ENCODE measurements at places on chromosomes 13 and 19.

DNA sequence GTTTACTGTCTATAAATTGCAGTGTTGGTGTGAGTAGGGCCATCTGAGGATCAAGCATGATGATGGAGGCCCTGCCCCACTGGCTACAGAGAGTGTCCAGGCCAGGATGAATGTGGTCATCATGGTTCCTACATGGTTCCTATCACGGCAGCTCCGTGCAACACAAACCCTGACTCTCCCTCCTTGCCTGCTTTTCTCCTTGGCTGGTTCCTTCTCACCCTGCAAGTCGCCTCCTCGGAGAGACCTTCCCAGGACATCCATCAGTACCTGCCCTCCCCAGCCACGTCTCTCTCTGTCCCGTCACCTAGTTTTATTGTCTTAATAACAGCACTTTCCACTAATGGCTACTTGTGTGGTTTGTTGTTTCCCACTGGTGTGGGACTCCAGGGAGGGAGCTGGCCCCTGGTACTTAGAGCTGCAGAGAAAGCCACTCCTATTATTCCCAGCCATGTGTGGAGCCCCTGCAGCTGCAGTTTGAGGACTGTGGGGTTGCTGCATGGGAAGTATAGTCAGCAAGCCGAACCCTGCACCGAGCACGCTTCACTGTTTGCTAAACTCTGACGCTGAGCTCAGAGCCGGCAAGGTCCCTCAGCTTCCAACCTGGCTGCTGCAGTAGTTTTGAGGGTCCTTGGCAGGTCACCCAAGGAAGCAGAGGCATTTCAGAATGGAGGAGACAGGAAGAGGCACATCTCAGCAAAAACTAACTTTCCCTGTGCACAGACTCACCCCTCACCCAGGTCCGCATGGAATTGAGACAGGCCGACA lies 146.4 kb upstream of the VSTM2B start:
- no peak for DNase-seq

DNA sequence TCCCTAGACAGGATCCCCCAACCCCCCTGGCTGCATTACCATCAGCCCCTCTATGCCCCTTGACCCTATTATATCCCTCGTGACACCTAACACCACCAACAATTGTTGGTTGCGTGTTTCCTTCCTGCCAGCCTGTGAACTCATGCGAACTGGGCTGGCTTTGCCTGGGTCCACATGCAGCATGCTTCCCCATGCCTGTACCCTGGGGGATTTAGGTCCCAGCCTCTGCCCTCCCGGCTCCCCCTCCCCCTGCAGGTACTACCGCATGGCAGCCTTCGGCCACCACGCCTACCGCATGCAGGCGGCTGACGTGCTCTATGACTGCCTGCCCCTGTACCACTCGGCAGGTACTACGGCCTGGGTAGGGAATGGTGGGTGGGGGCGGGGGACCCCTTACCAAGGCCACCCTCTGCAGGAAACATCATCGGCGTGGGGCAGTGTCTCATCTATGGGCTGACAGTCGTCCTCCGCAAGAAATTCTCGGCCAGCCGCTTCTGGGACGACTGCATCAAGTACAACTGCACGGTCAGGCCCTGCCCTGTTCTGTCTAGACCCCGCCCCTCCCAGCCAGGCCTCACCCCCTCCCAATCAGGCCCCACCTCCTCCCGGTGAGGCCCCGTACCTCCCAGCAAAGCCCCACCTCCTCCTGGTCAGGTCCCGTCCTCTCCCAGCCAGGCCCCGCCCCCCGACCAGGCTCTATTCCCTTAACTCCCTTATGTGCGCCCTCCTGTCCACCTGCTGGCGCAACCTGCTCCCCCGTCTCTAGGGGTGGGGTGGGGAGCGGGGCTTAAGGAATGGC lies 18.5 kb downstream of the SLC27A1 start:
- DNase-seq, result no peak

DNA sequence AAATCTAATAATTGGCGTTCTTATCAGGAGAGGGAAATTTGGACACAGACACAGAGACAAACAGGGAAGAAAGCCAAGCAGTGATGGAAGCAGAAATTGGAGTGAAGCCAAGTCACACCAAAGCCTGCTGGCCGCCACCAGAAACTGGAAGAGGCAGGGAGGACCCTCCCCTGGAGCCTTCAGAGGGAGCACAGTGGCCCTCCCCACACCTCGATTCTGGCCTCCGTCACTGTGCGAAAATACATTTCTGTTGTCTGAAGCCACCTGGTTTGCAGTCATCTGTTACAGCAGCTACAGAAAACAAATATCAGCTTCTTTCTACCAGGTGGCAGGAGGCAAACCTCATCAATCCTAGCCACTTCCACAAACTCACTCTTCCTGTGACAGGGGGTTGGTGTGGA lies 8.3 kb upstream of the TLE6 start:
- peak; percentile 94 for DNase-seq

DNA sequence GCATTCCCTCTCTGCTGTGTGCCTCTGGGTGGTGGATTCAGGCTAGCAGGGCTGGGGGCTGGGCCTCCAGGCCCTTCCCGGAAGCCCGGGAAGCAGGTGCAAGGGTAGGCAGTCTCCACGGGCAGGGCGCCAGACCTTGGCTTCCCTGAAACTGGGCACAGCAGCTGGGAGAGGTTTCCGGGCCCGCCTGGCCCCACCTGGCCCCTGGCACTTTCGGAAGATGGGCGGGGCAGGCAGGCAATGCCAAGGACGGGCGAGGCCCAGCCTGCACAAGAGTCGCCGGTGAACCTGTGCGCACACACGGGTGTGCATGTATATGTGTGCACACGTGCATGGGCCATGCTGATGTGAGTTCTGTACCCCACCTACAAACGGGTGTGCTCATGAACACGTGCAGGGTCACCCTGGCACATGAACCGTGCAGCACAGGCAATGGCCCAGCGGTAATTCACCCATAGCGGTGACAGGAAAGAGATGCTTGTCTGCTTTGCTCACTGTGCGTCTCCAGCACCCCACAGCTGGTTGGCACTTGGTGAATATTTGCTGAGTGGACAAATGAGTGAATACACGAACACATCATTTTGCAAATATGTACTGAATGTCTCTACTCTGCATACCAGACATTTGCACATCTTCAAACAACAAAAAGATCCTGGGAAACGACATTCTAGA lies 15.3 kb downstream of the GADD45B start:
- peak; percentile 91 for DNase-seq

- DNase-seq, result peak; percentile 43
These were observed 2.6 kb upstream of the JUNB start for GRCh38 chr19:12788682-12789097.

- peak; percentile 63 for DNase-seq
These were observed 592.6 kb downstream of the TBC1D4 start for GRCh38 chr13:74889321-74889720.

DNA sequence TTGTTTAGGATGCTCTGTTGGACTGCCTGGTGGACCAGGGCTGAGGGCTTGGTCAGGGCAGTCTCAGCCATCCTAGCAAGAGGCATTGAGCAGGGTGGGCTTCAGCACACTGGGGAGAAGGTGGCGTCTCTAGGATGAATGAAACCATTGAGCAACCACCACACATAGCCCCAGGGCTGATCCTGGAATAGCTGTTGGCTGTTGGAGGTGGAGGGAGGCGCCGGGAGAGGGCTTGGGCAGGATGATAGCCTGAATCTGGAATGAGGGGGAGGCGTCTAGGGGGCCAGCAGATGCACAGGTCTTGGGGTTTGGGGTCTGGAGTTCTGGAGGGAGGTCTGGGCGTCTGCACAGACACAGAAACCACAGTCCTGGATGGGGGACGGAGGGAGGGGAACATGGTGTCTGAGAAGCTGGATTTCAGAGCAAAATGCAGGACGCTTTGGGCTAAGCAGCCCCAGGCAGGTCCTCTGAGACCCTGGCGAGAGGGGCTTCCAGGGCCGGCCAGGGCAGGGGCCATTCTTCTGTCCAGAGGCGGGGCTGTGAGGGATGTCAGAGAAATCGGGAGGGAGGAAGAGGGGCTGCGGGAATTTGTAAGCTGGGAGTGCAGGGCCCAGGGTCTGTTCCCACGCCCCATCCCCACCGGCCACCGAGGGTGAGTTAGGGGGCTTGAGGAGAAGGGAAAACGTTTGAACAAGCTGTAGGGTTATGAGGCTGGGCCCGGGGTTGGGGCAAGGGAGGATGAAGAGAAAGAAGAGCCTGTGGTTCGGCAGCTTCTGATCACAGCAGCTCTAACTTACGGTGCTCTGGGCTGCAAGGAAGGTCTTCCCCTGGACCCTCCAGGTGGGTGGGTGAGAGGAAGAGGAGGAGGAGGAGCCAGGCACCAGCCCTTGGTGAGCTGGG lies 5.2 kb downstream of the TRAPPC5 start:
- DNase-seq, result no peak

- DNase-seq, result no peak
These were observed 20.6 kb upstream of the USP29 start for GRCh38 chr19:57099199-57099661.

DNA sequence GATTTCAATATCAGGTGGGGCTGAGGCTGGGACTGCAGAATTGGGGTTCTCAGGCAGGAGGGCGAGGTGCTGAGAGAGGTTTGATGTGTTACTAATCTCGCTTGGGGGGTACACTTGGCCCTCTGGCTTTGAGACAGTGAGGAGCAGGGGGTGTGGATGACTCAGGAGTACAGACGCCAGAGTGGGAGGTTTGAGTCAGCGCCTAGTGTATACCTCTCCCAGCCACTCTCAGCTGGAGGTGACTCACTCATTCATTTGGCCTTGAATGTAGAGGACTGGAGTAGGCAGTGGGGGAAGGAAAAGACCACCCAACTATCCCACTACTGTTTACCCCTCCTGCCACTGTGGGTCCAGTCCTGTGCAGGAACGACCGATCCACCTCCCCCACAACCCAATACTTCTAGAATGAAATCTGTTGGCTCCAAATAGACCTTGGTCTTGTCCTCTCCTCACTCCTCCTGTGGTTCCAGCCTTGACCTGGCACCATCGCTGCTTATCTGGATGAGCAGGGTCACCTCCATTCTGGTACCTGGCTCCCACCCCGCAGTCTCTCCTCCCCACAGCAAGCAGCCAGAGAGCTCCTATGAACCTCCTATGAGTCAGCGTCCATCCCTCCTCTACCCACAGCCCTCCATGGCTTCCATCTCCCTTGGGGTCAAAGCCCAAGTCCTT lies 20.1 kb upstream of the ZNRF4 start:
- DNase-seq, result no peak

- no peak for DNase-seq
These were observed 137.8 kb downstream of the ZDHHC20 start for GRCh38 chr13:21321269-21321668.

DNA sequence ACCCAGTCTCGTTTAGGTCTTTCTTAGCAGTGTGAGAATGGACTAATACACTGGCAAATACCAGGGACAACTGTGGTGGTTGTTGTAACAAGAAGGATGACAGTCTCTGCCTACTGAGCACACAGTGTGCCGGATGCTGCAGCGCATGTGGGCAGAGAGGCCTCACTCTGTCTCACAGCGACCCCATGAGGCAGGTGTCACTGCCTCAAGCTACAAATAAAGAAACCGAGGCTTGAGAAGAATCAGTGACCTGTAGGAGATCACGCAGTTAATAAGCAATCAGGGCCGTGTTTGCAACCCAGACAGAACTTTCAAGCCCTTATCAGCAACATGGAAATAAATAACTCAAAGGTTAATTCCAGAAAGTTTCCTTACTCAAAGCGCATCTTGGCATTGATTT lies 40.5 kb upstream of the GAS6 start:
- DNase-seq, result peak; percentile 4

- DNase-seq, result no peak
These were observed 419.8 kb downstream of the SLITRK6 start for GRCh38 chr13:85379433-85379832.

DNA sequence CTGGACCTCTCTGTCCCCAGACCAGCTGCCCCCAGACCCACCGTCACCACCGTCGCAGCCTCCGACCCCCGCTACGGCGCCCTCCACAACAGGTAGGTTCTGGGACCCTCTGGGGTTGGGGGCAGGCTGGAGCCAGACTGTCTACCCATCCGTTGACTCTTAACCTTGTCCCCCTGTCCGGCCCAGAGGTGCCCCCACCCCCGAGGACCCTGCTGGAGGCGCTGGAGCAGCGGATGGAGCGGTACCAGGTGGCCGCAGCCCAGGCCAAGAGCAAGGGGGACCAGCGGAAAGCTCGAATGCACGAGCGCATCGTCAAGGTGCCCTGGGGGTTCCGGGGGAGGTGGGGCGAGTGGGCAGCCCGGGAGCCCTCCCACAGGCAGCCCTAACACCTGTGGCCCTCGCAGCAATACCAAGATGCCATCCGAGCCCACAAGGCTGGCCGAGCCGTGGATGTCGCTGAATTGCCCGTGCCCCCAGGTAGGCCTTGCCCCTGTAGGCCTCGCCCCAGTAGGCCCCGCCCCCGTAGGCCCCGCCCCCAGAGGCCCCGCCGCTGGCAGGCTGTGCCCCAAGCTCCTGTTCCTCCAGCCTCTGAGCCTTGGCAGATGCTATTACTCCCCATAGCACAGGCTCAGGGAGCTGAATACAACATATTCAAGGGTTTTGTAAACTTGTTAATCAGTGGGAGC lies 12.9 kb downstream of the CC2D1A start:
- DNase-seq, result no peak

DNA sequence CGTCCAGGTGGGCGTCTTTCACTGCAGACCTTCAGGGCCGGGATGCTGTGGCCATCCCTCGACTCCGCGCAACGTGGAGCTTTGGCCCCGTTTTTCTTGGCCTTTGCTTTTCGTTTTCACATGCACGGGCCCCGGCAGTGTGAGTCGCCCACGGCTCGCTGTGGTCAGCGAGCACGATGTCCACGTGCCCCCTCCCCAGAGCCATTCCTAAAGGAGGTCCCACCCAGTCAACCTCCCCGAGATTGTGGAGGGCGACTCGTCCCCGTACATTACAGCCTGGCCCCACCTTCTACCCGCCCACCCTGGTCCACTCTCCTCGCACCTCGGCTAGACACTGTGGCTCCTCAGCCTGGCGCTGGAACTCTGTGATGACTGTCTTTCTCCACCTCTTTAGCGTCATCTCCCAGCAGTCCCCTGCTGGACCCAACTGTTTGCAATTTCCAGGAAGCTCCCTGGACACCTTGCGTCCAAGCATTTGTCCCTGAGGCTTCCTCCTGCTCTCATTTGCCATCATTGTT lies 405 bp downstream of the ZNF446 start:
- no peak for DNase-seq

DNA sequence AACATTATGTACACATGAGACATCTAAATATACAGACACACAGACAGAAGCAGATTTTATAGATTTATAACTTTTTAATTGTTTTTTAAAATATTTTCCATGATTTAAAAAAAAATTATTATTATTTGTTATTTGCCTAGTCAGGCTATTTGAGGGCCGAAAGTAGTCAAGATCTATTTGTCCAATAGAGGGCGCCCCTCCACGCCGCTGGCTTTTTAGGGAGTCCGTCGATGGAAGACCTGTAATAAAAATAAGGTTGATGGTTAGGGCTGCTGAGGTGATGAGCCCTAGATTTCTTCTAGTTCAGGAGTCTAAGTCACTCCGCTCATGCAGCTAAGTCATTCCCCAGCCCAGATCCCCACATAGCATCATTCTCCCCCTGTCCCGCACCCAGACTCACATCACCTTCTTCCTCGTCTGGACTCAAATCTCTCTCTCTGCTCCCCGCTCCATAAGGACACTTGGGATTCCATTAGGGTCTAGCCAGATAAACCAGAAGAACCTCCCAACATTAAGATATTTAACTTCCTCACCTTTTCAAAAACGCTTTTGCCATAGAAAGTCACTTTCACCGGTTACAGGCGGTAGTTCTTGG lies 33.9 kb upstream of the CEACAM21 start:
- peak; percentile 13 for DNase-seq

- DNase-seq, result no peak
These were observed 186.6 kb downstream of the TM9SF2 start for GRCh38 chr13:99687723-99688397.

GRCh38 chr19:35673121-35673804 lies 6.9 kb downstream of the UPK1A start:
- no peak for DNase-seq

- DNase-seq, result no peak
These were observed 29.1 kb downstream of the TNFRSF19 start for GRCh38 chr13:23599083-23599925.

- no peak for DNase-seq
These were observed 38.5 kb downstream of the SPATA13 start for GRCh38 chr13:24199016-24199415.
